ENCODE measurements at places on chromosomes 2 and 18. TPM values are rescaled to one million over a fixed set of nuclear protein-coding genes. Genes with fewer than 3 reads are reported as not detected.

Gene FAM124B
- not detected for total RNA-seq

- no peak for DNase-seq
- H3K27me3 ChIP-seq = peaks cover 13% of the 10 kb centered on the region
- no peak overlapping the region for H3K27ac ChIP-seq
- H3K4me1 ChIP-seq = peaks cover 38% of the 10 kb centered on the region
Observed at GRCh38 chr18:11862468-11863137, 11.4 kb downstream of the CHMP1B start.

DNA sequence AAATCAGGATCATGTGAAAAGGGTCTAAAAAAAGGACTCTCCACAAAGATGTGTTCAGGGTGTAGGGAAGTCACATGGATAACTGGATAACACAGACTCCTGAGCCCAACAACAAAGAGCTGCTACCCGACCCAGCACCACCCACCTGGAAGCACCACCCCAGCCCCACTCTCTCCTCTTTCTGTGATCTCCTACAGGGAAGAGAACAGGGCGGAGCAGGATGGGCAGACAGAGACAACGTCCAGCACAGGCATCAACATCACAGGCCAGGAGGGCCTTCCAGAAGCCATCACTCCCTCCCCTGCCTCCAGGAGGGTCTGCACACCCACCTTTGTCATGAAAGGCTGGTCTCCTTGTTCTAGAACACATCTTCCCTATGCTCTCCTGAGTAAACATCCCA is 1.3 kb upstream of the CIB4 start:
- H3K27ac ChIP-seq = no peak overlapping the region
- peaks cover 52% of the 10 kb centered on the region for H3K27me3 ChIP-seq
- no peak for DNase-seq
- no peak overlapping the region for H3K4me3 ChIP-seq
- no peaks in the 10 kb centered on the region for H3K36me3 ChIP-seq

- no peak overlapping the region for H3K27ac ChIP-seq
- DNase-seq = no peak
- H3K4me1 ChIP-seq = no peaks in the 10 kb centered on the region
- H3K4me3 ChIP-seq = no peak overlapping the region
- no peaks in the 10 kb centered on the region for H3K36me3 ChIP-seq
Observed at GRCh38 chr2:175282300-175282699, 100.8 kb upstream of the ATP5MC3 start.

Gene ARID5A
- total RNA-seq = 11.7 TPM

Gene CERKL
- 1.1 TPM for total RNA-seq

DNA sequence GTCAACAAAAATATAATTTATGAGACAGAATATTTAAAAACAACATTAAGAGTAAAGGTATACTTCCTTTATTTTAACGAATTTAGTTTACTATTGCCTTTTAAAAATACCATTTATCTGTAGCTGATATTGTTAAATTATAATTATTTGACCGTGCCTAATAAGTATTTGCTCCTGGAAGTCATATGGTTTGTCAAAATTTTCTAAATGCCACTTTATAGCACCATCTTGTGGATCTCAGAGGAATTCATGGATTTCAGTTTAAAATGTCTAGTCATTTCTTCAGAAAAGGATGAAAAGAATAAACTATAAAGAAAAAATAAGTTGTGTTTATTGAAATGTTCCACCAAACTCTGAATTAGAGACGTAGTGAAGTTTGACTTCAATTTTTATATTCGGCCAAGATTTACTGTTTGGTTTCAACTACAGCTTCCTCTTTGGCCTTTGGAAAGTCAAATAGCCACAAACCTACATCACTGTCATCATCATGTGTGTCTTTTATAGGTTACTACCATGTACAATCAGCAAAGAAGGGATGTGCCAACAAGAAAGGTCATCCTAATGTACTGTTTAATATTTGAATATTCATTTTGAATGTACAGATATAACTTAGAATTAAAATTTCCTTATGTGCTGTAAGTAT is 10.3 kb upstream of the FTCDNL1 start:
- no peaks in the 10 kb centered on the region for H3K36me3 ChIP-seq
- H3K27me3 ChIP-seq = peaks cover 34% of the 10 kb centered on the region
- H3K27ac ChIP-seq = no peak overlapping the region
- H3K4me3 ChIP-seq = no peak overlapping the region
- no peak for DNase-seq

Gene ZNF519
- 27.0 TPM for total RNA-seq

DNA sequence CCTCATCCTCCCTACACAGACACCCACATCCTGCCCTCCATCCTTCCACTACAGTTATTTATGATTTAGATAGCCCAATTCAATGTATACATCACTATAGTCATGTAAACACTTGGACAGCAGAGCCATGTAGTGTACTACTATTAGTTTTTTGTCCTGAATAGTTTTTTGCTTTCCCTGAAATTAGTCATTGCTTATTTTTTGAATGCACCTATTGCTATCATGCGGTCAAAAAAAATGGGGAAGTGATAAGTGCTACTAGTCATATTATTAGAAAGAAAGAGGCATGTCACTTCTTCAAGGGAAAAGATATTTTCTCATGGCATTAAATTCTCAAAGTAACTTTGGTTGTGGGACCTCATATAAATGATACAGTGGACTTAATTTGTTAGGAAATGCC is 6.8 kb upstream of the GREB1 start:
- no peak for DNase-seq
- H3K27ac ChIP-seq = no peak overlapping the region
- H3K27me3 ChIP-seq = peaks cover 73% of the 10 kb centered on the region
- H3K4me1 ChIP-seq = no peaks in the 10 kb centered on the region

GRCh38 chr2:96075199-96075771 is 40.6 kb upstream of the GPAT2 start:
- DNase-seq = no peak
- H3K36me3 ChIP-seq = no peaks in the 10 kb centered on the region
- H3K27me3 ChIP-seq = peaks cover 66% of the 10 kb centered on the region
- H3K4me3 ChIP-seq = no peak overlapping the region
- H3K27ac ChIP-seq = no peak overlapping the region

Gene NFATC1
- total RNA-seq = 2.8 TPM

Gene IL1RN
- 19.4 TPM for total RNA-seq

Gene PRKAG3
- not detected for total RNA-seq

Gene HOXD10
- not detected for total RNA-seq

DNA sequence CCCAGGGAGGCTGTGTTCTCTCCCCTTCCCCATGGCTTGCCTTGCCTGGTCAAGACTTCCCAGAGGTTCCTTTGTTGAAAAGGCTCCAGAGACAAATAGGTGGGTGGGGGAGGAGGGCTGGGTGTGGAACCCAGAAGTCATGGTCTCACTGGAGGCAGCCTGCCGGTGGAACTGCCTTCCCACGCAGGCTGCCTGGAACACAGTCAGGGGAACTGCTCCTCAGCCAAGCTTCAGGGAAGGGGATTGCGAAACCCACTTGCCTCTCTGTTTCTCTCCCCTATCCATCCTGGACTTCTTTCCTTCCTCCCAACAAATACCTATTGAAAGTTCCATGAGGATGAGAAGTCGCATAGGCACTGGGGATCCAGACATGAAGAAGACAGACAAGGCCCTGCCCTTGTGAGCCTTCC is 31.6 kb downstream of the MARCO start:
- no peak overlapping the region for H3K27ac ChIP-seq
- peaks cover 9% of the 10 kb centered on the region for H3K4me1 ChIP-seq
- no peaks in the 10 kb centered on the region for H3K36me3 ChIP-seq
- no peak overlapping the region for H3K4me3 ChIP-seq
- peaks cover 60% of the 10 kb centered on the region for H3K27me3 ChIP-seq

- H3K36me3 ChIP-seq = no peaks in the 10 kb centered on the region
- H3K27me3 ChIP-seq = no peaks in the 10 kb centered on the region
- DNase-seq = no peak
- no peak overlapping the region for H3K4me3 ChIP-seq
- H3K4me1 ChIP-seq = no peaks in the 10 kb centered on the region
Observed at GRCh38 chr2:83665894-83666293, 793.2 kb downstream of the SUCLG1 start.

Gene C2orf15
- 6.9 TPM for total RNA-seq

Gene RSAD2
- total RNA-seq = 37.2 TPM

GRCh38 chr2:64349131-64349530 is 104.8 kb upstream of the LGALSL start:
- H3K36me3 ChIP-seq = no peaks in the 10 kb centered on the region
- no peak overlapping the region for H3K27ac ChIP-seq
- H3K4me3 ChIP-seq = no peak overlapping the region
- H3K27me3 ChIP-seq = no peaks in the 10 kb centered on the region

Data from Calu3 (cell line).